Right lung (tissue), 10 donors: ENCODE measurements at places on chromosomes 7 and 10. TPM values are rescaled to one million over a fixed set of nuclear protein-coding genes. Genes with fewer than 3 reads are reported as not detected.

DNA sequence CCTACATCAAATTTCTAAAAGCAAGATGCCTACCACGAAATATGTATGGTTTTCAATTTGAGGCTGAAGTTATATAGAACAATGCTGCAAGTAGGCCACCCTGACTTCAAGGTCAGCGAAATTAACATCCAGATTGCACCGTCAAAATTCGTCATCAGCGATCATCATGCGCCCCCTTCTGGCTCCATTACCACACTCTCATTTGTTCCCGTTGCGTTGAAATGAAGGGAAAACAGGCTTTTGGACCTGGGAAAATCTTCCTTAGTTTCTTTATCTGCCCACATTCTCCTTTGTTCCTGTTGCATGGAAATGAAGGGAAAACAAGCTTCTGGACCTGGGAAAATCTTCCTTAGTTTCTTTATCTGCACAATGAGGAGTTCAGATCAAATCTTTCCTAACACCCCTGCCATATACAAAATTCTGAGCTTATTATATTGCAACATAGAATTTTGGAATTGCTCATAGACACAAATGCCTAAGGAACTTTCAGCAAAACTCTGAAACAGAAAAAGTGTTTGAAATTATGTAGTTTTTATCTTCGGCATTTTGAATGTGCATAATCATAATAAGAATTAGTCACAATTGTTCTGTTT, 98.2 kb upstream of the PRKCQ start:
- DNase-seq: peak; percentile 30

- DNase-seq: no peak
These were observed 1.4 kb downstream of the CPXM2 start for GRCh38 chr10:123890226-123890625.

DNA sequence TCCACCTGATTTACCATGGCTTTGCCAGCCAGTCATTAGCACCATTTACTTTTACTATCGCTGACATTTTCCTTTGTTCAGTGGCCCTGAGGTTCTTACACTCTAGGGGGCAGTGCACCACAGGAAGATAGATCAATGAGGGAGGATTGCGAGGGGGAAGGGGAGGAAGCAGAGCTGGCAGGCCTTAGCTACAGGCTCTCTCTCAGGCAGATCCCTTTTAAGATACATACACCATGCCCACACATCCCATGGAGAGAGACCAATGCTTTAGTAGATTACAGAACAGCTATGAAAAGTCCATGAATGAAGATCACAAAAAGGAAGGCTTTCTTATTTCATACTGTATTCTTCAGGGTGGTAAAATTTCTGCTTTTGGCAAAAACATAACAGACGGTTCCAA, 47.4 kb downstream of the DENND11 start:
- DNase-seq: peak; percentile 58

- no peak for DNase-seq
These were observed 179.2 kb downstream of the DYNC1I1 start for GRCh38 chr7:95951531-95951930.

- DNase-seq: no peak
These were observed 760.9 kb upstream of the IGFBP3 start for GRCh38 chr7:46681865-46682503.

- DNase-seq: peak; percentile 40
These were observed 249.2 kb downstream of the SFMBT2 start for GRCh38 chr10:7161484-7162250.

- no peak for DNase-seq
These were observed 55.2 kb upstream of the RPA3 start for GRCh38 chr7:7773334-7774309.

DNA sequence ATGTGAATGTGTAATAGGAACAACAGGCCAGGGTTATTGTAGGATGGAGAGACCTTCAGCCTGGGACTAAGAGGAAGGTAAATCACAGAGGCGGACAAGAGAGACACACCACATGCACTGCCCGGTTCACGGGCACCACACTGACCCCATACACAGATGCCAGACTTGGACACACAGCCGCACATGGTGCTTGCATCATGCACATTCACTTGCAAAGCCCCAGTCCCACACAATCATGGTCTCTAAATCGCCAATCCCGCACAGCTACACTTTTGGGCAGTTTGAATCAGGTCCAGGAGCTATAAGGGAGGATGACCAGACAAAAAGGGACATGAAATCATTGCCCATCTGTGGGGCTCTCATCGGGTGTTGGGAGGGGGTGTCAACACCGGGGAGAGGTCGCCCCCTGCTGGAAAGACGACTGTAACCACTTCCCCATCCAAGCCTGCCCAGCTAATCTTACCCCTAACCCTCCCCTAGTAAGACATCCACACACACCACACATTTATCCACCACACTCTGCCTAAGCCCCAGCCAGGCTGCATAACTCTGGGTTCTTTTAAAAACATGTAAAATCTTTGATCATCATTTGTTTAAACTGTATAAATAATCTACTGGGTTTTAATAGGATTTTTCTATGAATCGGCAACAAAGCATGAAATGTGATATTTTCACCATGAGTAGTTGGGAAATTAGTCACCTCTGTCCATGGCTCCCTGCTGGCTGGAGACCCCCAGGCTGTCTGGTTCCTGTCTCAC, 40.5 kb upstream of the SLF2 start:
- DNase-seq: no peak

GRCh38 chr7:135770139-135770710, 21.6 kb upstream of the FAM180A start:
- DNase-seq: no peak

DNA sequence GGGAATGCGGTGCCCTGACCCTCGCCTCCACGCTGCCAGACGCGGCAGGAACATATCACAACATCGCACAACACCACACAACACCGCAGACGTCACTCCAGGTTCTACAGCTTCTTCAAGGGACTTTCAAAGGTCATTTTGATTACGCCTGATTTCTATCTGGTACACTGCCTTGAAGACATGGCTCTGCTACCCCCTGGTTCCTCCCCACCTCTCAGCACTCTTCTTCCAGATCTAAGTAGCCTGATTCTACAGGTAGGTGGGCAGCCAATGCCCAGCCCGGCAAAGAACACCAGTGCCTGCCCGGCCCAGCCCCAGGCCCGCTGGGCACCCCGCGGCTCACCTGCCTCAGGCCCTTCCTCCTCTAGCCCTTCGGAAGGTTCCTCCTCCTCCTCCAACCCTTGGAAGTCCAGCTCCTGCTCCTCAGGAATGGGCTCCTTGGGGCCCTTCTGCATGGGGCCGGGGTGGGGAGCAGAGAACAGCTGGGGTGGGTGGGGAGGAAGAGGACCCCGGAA, 8.4 kb downstream of the GIGYF1 start:
- no peak for DNase-seq

DNA sequence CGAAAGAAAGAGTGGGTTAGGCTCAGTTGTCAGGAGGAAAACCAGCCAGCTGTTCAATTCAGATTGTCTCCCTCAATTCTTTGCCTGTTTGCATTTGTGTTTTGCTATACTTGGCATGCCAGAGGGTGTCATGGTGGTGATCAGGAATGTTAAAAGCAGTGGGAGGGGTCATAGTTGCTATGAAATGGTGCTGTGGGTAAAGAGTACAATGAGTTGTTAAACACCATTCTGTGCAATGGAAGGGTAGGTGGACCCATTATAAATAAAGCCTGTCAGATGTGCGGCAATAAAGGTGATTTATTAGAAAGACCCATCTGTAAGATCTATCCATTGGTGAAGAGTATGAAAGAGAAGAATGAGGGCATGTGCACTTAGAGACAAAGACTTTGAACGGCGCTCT, 82.2 kb downstream of the MRPL32 start:
- no peak for DNase-seq

- no peak for DNase-seq
These were observed 91.0 kb downstream of the SLC16A9 start for GRCh38 chr10:59618666-59619065.

DNA sequence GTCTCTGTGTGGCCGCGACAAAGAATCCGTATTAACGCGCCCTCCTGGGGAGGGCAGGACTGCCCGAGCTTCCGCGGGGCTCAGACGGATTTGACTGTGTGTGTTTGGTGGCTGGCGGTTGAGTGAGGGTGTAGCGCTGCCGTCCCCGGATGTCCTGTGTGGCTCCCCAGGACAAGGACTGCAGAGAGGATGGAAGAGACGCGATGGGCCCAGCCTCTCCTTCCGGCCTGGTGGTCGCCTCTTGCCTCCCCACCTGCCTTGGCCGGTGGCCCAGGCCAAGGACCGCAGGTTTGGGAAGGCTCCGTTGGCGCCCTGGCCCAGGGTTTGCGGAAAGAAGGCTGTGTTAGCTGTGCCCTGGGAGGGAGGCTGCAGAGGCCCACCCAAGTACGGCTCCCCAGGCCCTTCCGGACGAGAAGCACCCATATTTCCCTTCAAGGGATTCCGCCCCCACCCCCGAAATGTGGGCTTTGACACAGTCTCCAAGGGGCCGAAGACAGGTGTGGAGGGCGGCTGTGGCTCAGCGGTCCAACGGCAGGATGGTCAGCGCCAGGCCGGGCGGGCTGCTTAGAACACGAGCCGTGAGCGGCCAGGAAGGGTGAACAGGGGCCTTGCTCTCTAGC, 2.3 kb downstream of the UNCX start:
- DNase-seq: no peak

- DNase-seq: no peak
These were observed 2.1 kb downstream of the ZNF511 start for GRCh38 chr10:133310789-133311188.

GRCh38 chr10:124641282-124642087, 102.7 kb downstream of the FAM53B start:
- DNase-seq: no peak

The TFPI2 gene
- 10.4 TPM for polyA plus RNA-seq

The AMPH gene
- 12.9 TPM for polyA plus RNA-seq

The TEX36 gene
- polyA plus RNA-seq: not detected

The CPEB3 gene
- 3.4 TPM for polyA plus RNA-seq

The BUD31 gene
- polyA plus RNA-seq: 101 TPM

The AUTS2 gene
- 97.6 TPM for polyA plus RNA-seq
